Ovary (tissue), 10 donors: ENCODE measurements at places on chromosomes 3 and 15. TPM values are rescaled to one million over a fixed set of nuclear protein-coding genes. Genes with fewer than 3 reads are reported as not detected.

The HOMER2 gene
- total RNA-seq = 20.4 TPM

The DUOX2 gene
- total RNA-seq = 1.1 TPM

The DLL4 gene
- total RNA-seq = 2.9 TPM

The RAP2B gene
- 9.5 TPM for total RNA-seq

The TRIM42 gene
- not detected for total RNA-seq

The BCHE gene
- total RNA-seq = 14.5 TPM
